Activated CD4-positive, alpha-beta T cell treated with anti-CD3 and anti-CD28 coated beads, Interleukin-2, amount 50 U/mL, for 16 hours (primary cell): ENCODE measurements at places on chromosomes 12 and 14.
A peak's percentile ranks its signal among the peaks of the same experiment; 100 is the strongest.

- DNase-seq: peak; percentile 58
Observed at GRCh38 chr12:4270016-4270830, 3.3 kb upstream of the CCND2 start.

DNA sequence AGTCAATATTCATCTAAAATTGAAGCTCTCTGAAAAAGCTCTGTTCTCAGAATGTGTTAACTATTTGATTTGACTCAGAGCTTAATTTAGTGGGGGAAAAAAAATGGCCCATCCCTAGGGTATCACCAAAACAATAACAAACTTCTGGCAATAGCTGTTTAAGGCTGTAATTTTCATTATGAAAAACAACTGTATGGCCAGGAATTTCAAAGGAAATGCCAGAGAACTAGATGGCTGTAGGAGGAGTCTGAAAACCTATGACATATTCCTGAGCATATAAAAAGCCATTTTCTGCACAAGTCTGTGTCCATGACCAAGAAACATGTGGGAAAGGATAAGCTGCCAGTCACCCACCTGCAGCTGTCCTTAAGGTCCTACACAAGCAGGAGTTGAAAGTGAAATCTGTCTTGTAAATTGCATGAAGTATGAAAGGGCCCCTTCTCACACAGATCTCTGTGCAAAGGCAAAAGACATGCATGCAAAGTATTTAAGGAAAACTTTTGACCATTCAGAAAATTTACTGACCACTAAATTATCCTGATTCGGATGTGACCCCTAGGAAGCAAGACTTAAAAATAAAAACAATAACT lies 299.1 kb downstream of the BTG1 start:
- DNase-seq: no peak

DNA sequence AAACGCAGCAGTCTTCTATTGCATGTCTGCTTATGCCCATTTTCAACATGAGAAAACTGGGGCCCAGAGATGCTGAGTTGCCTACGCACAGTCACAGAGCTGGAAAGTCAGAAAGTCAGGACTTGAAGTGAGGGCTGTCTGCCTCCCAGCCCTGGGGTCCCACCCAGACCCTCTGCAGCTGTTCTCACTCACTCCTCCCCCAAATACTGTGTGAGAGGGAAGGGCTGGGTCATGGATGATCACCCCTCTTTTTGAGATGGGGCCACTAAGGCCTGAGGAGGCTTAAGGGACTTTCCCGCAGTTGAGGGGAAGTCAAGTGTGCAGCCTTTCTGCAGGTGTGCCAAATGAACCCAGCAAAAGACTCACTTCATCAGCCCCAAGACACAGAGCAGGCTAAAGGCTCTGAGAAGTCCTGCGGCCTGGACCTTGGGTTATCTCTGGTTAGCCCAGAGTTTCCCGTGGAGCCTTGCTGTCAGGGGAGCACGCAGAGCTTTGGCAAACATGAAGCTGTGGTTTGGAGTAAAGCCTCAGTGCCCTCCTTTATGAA lies 18.7 kb downstream of the DTX1 start:
- DNase-seq: no peak

- DNase-seq: no peak
Observed at GRCh38 chr12:118052324-118053070, 8.5 kb downstream of the WSB2 start.

- no peak for DNase-seq
Observed at GRCh38 chr12:25497021-25497420, 56.1 kb downstream of the LMNTD1 start.

DNA sequence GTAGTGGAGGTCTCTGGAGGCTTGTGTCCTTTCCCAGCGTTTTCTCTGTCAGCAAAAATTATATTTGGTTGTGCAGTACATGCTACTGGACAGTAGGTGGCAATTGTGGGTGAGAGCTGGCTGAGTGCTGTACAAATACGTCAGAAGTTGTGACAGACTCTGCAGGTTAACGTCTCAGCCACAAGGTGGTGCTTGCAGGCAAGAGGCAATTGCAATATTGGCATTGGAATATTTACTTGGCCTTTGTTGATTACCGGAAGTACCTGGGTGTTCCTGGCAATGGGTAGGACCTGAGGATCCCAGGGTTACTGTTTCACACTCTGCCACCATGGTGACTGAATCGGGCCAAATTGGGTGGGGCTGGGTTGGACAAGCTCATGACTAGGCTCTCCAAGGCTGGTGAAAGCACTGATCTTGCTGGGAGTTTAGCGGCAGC lies 333.9 kb upstream of the LMO3 start:
- DNase-seq: peak; percentile 64

- DNase-seq: no peak
Observed at GRCh38 chr12:104166465-104166864, 28.5 kb upstream of the NFYB start.

- DNase-seq: no peak
Observed at GRCh38 chr14:106610691-106611090, 1084.3 kb downstream of the TMEM121 start.

DNA sequence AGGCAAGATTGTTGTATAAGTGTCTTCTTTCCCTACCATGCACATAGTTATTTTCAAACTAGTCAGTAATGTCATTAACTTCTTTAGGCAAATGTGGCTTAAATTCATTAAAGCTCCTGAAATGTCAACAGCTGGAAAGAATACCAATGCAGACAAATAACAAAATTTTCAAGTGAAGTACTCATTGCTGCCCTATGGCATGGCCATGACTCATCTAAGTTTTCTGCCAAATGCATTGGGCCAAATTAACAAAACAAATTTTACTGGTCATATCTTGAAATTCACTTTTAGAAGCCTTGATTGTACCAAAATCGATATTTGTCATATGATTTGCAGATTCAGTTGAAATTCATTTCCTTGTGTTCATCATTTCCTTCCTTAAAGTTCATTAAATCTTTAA lies 915.9 kb downstream of the SLC6A15 start:
- no peak for DNase-seq

- no peak for DNase-seq
Observed at GRCh38 chr12:104846056-104846767, 111.9 kb downstream of the SLC41A2 start.

GRCh38 chr14:49134940-49135339 lies 451.2 kb downstream of the RPS29 start:
- no peak for DNase-seq

- no peak for DNase-seq
Observed at GRCh38 chr12:70338531-70338930, 27.6 kb upstream of the KCNMB4 start.

DNA sequence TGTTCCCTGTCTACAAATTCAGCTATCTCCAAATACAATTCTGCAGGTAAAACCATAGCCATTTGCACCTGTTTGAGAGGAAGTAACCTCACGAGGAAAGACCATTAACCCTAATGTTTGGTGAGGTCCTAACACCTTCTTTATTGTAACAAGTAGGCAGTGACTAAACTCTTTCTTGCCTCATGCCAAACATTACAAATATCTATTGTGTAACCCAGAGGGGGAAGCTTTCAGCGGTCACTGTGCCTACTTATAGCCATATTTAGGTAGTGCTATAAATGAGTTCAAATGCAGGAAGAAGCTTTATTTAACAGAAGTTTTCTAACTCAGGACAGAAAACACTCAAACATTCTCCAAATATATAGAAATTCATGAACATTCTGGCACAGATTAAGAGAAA lies 252.7 kb downstream of the LRFN5 start:
- DNase-seq: no peak

GRCh38 chr12:76180401-76181277 lies 96.2 kb upstream of the NAP1L1 start:
- DNase-seq: no peak

DNA sequence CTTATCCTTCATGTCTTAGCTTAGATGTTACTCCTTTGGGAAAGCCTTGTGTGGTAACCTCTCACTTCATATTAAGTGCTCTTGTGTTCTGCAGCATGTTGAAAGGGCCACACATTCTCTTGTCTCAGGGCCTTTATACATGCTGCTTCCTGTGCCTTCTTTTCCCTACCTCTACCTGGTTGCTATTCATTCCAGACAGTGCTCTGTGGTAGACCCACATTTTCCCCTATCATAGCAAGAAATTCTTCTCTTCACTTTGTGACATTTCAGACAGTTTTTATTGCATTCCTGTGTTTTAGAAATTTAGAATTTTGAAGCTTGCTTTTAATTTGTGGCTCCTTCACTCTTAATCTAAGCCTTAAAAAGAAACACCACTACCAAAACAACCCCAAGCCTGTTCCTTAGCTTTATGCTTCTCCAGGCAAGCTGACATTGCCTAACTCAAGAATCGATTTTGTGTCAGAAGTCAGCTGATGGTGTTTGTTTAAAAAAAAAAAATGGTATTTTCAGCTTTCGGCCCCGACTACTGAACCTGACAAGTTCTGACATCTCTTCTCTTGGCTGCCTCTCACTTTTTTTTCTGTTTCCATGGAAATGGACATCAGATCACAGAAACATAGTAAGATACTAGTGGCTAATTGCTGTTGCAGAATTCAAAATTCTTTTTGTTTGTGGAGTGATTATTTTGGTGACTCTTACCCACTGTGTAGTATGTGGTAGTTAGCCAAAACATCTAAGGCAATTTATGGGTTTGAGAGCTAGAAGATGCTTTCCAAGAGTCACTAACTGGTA lies 156.3 kb downstream of the NUBPL start:
- no peak for DNase-seq

- no peak for DNase-seq
Observed at GRCh38 chr12:50271724-50272247, 11.5 kb downstream of the LIMA1 start.

GRCh38 chr14:73739174-73739898 lies 25.2 kb upstream of the PNMA1 start:
- DNase-seq: no peak

GRCh38 chr12:28611115-28611435 lies 420.8 kb downstream of the CCDC91 start:
- no peak for DNase-seq

DNA sequence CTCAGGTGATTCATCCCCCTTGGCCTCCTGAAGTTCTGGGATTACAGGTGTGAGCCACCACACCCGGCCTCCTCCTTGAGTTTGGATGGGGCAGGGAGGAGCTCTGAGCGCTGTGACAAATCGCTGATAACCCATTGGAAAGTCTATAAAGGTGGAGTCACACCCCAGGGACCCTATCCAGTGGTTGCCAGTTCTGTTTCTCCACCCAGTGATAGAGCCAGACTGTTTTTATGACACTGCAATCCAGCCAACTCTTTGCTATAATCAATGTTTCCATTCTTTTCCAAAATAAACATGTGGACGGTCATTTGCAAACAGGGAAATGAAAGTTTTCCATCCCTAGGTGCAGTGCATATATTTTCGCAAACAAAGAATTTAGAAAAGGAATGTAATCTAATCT lies 142.0 kb upstream of the PELI2 start:
- no peak for DNase-seq

GRCh38 chr12:108884116-108885012 lies 4.5 kb downstream of the DAO start:
- peak; percentile 69 for DNase-seq

GRCh38 chr12:100753837-100754236 lies 40.7 kb upstream of the ANO4 start:
- DNase-seq: no peak

GRCh38 chr12:66252771-66253170 lies 49.5 kb upstream of the HELB start:
- no peak for DNase-seq

- DNase-seq: no peak
Observed at GRCh38 chr12:13973996-13974395, 7.4 kb downstream of the GRIN2B start.

GRCh38 chr12:94941440-94941862 lies 62.0 kb downstream of the NDUFA12 start:
- peak; percentile 78 for DNase-seq

DNA sequence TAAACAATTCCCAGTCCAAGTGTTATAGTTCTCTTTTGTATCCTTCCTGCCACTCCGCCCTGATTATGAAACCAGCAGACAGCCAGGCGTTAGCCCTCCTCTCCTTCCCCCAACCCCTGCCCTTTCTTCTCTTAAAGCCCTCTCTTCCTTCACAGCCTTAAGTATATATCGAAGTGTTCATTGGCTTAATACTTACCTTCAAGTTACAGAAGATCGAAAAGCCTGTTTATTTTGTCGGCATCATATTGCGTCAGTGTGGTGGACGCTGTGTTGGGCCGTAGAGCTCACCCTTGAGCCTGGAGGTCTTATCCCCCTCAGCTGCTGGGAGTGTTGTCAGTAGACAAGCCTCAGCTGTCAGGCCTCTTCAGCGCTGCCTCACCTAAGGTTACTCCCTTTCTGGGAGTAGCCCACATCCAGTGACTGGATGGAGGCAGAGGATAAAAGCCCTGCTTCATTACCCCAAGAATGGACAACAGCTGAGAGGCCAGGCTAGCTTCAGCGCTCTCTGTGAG lies 36.2 kb downstream of the CMAS start:
- DNase-seq: no peak

DNA sequence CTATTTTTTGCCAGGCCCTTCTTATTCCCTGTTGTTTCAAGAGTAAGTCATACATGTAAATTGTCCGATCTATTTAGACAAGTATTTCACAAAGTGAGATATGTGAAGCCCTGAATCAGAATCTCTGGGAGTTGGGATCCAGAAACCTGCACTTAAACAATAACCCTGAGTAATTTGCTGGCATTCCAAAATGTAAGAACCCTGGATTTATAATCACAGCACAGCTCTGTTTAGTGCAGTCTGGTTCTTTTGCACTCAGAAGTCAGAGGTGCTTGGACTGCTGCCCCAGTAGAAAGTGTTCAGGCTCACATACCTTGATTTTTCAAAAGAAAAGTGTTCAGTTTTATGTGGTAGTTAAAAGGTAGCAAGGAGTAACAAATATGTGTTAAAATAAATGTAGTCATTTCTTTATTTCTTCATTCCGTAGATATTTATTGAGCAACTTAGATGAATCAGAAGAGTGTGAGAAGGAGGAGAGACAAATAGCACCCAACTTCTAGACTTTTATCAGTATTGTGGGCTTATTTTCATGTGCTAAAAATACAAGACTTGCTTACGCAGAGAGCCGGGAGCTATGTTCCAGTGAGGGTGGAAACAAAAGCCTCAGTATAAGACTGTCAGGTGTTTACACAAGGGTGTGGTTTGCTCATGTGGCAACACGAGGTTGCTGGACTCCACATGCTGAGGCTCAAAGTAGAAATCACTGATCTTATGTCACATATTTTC lies 70.1 kb downstream of the SYNE2 start:
- DNase-seq: no peak

DNA sequence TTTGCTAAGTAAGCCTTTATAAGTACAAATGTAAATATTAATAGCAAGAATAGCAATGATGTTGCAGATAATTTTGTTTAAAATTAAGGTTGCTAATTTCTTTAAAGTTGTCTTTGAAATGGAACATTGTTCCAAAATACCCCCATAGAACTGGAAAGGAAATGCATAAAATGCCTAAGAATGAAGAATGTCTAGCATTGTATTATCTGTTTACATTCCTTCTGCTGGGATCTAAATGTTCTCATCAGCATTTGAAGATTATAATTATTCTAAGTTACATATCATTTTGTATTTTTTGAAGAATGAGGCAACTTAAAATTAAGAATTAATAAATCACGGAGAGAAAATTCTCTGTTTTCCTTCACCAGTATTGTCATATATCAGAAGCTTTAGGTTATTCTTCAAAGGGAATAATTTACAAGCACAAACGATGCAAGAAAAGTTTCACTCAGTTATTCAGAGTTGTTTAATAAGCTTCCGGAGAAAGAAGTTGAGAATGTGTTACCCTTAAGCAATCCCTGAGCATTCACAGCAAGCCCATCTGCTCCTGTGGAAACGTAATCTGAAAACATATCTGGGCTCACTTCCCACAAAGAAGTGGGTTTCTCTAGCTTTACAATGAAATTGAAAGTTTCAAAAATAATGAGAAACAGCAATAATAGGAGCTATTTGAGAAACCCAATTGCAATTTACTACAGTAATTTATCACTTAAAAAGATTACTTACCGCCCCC lies 21.3 kb downstream of the SLC6A15 start:
- DNase-seq: no peak
